Activated T-cell treated with anti-CD3 and anti-CD28 coated beads for 24 hours (primary cell): ENCODE measurements at places on chromosomes 4 and X.
A peak's percentile ranks its signal among the peaks of the same experiment; 100 is the strongest.

DNA sequence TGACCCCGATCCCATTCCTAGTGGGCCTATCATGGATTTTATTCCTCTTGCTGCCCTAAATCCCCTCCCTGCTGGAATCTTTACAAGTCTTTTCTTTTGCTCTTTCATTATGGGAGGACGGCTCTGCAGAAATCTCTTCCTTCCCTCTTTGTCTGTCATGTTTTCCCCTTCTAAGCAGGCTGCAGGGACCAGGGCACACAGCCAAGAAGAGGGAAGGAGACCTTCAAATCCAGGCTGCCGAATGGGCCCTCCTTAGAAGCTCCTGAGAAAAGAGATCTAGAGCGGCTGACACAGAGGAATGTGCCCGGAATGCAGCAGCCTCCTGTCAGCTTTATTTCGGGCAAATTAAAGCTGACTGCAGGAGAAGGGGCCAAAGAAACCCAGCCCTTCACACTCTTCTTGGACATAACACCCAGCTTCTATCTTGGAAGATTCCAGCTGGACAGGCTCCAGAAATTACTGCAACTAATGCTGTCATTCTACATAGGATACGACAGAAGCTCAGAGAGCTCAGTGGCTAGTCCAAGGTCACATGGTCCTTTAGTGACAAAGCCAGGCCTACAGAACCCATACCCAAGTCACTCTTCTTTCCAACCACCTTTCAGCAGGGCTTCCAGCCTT, 187.8 kb upstream of the NHS start:
- no peak for DNase-seq

DNA sequence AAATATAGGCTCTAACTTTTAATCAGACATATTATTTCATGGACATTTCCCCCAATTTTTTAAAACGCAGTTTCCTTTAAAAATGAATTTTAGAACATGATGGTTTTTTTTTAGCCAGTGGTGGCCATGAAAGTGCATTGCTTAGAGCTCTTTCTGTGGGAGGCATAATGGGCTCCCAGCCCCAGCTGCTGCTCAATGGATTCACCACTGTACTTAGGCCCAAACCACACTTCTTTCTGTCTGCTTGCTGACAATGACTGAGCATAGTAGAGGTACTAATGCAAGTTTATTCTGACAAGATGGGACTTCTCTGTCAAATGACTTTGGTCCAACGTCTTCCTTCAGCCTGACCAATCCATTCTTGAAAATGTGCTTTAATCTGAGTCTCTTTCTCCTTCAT, 400.2 kb upstream of the GRIA3 start:
- no peak for DNase-seq

- no peak for DNase-seq
Measured at GRCh38 chrX:154530286-154530685, 14.3 kb upstream of the FAM3A start.

- no peak for DNase-seq
Measured at GRCh38 chr4:53608242-53608641, 17.0 kb upstream of the LNX1 start.

- no peak for DNase-seq
Measured at GRCh38 chr4:8793571-8794160, 78.0 kb downstream of the HMX1 start.

- DNase-seq, result no peak
Measured at GRCh38 chr4:7575426-7575825, 140.7 kb upstream of the PSAPL1 start.

GRCh38 chr4:2535376-2536192, 863 bp upstream of the FAM193A start:
- peak; percentile 35 for DNase-seq

- DNase-seq, result peak; percentile 6
Measured at GRCh38 chrX:41332408-41333002, 1.5 kb upstream of the DDX3X start.

- DNase-seq, result no peak
Measured at GRCh38 chr4:1737666-1738065, 16.3 kb downstream of the TACC3 start.

DNA sequence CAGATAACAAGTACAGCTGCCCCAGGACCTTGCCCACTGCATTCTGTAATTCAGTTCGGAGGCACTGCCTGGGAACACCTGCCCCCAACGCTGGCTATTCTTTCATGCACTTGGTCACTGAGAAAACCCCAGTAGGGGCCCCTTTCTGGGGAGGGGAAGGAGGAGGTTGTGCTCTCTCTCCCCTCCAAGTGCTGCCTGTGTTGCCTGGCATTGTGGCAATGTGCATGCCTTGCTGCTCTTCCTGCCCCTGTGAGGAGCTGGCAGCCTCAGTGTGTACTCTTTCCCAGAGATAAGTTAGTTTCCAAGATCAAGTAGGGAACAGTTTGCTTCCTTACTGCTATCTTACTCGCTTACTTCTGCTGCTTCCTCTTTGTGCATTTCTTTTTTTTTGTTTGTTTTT, 90.8 kb downstream of the AASDH start:
- no peak for DNase-seq

- DNase-seq, result no peak
Measured at GRCh38 chrX:10138726-10139125, 18.0 kb upstream of the CLCN4 start.

- no peak for DNase-seq
Measured at GRCh38 chr4:2822461-2823300, 21.0 kb upstream of the ADD1 start.

DNA sequence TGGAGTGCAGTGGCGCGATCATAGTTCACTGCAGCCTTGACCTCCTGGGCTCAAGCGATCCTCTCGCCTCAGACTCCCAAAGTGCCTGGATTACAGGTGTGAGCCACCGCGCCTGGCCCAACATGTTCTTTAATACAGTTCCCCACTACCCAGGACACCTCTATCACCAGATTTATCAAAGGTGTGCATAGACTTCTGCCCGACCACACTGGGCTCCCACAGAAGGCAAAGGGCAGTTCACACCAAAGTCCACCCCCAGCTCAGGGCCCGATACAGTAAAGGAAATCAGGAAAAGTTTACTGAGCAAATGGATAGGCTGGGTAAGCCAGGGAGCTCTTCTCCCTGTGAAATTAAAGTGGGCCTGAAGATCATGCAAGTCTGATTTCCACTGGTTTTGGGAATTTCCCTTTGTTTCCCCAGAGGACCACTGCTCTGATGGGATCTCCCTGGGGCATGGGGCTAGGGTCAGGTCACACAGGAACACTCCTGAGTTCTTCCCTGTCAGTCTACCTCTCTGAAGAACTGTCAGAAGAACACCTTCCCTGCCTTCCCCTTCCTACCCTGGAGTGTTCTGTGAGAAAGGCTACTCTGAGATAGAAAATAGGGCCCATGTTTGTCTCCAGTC, 17.7 kb upstream of the PIM2 start:
- no peak for DNase-seq

DNA sequence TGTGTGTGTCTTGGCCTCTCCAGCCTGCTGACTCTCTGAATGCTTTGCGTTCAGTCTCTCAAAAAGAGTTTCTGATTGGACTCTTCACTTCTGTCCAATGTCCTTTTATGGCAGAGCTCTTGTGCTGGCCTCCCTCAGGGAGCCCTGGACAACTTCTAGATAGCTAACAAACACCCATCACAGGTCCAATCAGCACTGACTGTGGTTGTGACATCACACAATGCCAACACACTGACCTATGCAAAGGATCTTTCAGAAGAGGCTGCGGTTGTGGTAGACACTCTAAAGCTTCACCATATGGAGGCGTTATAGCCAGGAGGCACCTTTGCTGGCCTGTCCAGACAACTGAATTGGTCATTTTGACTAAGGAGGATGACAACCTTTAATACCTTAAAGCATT, 53.8 kb upstream of the LSM6 start:
- no peak for DNase-seq

DNA sequence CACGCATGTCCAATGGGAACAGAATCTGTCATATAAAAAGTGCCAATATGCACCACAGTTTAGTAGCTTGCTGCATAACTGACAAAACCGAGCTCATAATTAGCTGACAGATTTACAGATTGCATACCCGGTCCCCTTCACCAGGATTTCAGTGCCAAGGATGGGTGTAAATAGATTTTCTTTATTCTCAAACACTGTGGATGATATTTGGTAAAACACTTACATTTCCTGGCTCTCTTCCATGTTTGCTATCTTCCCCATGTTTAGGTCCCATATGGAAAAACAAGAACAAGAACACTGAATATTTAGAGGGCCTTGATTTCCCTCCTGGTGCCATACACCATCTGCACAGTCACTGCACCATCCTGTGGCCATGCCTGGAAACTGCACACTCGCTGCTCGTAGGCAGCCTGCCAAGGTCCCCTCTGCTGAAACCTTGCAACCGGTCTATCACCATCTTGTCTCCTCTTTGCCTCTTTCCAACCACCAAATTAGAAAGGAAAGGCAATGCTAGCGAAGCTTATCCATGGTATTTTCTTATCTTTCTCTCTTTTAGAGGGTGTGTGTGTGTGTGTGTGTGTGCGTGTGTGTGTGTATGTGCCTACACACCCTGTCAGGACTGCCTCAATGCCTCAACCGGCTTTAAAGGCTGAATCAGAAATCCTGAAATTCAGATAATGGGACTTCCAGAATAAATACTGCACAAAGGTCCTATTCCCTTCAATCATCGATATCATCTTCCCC, 124.2 kb upstream of the MBNL3 start:
- peak; percentile 11 for DNase-seq

- DNase-seq, result no peak
Measured at GRCh38 chrX:154399527-154400368, 1.6 kb downstream of the RPL10 start.

DNA sequence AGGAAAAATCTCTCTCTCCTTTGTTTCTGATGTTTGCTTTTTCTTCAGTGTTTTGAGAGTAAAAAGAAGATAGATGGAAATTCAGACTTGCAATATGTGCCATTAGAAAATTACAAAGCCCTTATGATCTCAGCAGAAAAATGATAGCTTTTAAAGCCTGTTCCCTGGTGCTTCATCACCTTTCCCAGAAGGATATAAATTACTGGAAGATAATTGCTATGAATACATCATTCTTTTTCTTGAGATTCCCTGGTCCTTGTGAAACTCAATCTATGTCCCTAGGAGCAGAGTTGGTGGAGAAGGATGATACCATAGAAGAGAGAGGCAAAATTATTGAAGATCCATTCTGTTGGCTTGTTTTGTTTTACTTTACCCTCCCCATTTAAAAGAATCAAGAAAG, 86.5 kb downstream of the GLRA3 start:
- DNase-seq, result no peak

DNA sequence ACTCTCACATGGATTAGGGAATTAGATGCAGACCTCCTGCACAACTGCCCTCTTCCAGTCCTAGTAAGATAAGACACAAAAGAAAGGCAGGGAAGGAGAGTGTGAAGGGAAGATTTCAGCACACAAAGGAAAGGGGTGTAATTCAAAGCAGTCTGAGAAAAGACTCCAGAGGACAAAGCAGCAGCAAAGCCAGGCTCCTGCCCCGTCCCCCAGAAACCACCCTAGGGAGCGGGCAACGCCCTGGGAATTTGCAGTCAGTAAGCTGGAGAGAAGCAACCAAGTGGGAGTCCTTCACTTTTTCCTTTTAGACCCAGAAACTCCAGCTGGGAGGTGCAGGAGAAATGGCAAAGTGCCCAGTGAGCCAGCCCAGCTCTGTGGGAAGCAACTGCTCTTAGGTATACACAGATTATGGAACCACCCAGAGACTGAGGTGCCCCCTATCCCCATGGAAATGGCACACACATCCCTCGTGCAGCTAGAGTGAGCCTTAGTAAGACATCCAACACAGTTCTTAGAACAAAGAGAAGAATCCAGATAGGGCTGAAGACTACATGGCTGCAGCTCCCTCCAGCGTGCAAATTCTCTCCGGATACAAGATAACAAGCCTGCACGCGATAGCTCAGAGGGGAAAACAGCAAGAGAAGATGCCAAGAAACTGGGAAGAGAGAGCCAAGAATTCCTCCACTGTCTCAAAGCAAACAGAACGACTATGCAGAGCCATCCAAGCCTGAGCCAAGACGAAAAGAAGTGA, 26.5 kb upstream of the IRAK1 start:
- no peak for DNase-seq

DNA sequence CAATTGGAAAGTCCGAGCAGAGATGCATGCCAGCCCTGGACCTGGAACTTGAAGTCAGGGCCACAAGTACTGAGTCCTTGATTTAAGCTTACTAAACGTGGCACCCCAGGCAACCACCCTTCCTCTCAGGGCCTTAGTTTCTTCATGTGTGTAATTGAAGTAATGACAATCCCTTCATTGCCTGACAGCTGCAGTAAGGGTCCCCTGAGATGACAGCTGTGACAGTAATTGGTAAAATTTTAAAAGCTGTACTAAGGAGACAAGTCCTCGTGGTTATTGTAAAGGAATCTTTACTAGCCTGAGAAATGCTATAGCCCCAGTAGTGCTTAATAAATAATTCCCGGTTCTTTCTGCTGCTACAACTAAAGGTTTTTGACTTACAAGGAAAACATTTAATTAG, 175.1 kb upstream of the RADX start:
- DNase-seq, result no peak

- DNase-seq, result no peak
Measured at GRCh38 chr4:4680243-4680642, 138.4 kb upstream of the STX18 start.
